ENCODE measurements at places on chromosomes 3 and 15. TPM values are rescaled to one million over a fixed set of nuclear protein-coding genes. Genes with fewer than 3 reads are reported as not detected.

ATP10A gene
- total RNA-seq = 2.4 TPM

CPEB1 gene
- total RNA-seq = 11.8 TPM

DUOX1 gene
- total RNA-seq = 0.43 TPM

GOLGA8H gene
- total RNA-seq = not detected

LIPH gene
- 46.3 TPM for total RNA-seq

- no peak for DNase-seq
Observed at GRCh38 chr3:52730681-52731080, 24.8 kb downstream of the SPCS1 start.

GRCh38 chr3:128095222-128095703 lies 28.3 kb downstream of the RUVBL1 start:
- DNase-seq = peak; percentile 87

GRCh38 chr15:39363761-39364586 lies 216.9 kb upstream of the THBS1 start:
- DNase-seq = no peak

- no peak for DNase-seq
Observed at GRCh38 chr15:83356501-83357399, 72.3 kb upstream of the BNC1 start.

DNA sequence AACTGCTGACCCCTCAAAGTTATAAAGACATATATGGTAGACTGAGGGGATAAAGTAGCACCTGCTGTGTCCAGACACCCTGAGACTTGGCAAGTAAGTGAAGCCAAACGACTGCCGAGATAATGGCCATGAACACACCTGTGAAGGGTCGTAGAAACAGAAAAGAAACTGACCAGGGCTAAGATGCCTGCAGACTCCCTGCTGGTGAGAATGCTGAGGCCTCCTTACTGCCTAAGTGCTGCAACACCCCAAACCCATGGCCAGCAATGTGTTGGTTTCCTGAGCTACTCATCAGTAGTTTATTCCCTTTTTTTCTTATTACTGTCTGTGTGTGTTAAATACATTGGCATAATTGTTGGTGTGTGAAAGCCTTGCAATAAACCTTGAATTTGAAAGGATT lies 233.8 kb downstream of the ZNF385D start:
- no peak for DNase-seq

- no peak for DNase-seq
Observed at GRCh38 chr3:80278056-80278455, 510.3 kb upstream of the ROBO1 start.

DNA sequence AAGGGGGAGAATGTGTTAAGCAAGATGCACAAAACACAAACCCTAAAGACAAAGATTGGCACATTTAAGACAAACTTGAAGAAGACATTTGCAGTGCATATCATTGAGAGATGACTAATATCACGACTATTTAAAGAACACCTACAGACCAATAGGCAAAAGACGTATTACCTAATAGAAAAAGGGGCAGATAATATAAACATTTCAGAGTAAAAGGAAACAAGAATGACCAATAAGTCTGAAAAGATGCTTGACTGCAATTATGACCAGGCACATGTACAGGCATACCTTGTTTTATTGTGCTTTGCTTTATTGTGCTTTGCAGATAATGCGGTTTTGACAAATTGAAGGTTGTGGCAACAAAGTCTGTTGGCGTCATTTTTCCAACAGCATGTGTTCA lies 4.9 kb downstream of the HACD3 start:
- no peak for DNase-seq

DNA sequence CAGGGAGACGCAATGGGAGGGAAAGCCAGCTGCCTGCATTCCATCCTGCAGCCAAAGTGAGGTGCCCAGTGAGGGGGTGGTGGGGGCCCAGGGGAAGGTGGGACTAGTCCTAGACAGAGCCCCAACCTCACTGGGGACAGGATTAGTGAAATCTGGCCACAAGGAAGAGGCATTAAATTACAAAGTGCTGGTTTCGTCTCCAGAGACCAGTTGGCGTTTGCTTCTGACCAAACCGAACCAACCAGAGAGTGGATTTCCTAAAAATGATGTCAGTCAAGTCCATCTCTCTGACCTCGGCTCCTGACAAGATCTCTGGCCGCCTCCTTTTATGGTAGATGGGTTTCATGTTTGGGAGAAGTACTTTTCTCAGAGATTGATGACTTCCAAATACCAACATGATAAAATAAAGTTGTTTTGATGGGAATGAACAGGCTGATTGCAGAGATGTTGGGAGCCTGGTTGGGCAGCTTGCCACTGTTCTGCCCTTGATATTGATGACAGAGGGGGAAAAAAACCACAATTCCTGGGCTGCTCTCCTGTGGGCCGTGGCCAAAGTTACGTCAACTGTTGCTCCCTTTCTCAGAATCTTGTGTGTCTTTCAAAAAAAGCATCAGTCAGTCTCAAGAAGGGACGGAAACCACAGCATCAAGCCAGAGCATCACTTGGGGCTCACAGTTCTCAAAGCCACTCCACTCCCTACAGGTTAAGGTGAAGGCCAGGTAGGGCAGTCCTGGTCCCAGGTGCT lies 24.6 kb downstream of the ITGA11 start:
- no peak for DNase-seq

GRCh38 chr3:196689941-196690660 lies 21.9 kb downstream of the CEP19 start:
- no peak for DNase-seq

DNA sequence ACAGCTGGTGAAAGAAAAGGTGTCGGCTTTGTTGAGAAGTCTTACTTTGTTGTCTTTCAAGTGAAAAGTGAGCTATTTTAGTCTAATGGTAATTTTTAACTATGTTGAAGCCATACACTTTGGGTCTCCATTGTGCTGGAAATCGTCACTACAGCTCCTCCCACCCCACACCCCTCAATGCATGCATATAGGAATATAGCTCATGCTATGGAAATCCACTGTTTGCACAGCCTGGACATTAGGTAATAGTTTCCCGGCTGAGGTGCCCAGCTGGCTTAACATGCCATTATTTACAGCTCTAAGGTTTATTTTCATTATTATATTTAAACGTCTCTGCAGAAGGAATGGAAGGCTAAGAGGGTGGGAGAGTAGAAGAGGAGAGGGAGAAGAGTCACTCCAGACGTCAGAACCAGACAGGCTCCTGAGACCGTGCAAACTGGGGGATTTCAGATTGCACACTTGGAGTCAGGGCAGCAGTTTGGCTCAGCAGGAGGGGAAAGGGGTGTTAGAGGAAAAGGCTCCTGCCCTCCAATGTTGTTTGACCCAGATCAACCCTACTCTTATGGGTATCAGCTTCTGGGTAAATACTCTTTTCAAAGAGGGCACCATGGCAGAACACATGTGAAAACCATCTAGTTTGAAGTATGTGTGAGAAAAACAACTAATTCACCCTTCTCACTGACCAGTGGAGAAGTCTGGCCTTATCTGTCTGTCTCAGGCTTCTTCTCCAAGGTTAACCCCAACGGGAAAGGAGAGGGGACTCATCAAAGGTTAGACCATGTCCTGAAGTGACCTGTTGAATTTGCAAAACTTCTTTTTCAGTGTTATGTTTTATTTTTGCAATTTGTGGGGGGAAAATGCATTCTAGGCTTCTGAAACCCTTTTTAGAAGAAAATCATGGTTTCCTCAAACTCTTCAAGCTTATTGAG lies 218.7 kb upstream of the CTDSPL start:
- DNase-seq = no peak

DNA sequence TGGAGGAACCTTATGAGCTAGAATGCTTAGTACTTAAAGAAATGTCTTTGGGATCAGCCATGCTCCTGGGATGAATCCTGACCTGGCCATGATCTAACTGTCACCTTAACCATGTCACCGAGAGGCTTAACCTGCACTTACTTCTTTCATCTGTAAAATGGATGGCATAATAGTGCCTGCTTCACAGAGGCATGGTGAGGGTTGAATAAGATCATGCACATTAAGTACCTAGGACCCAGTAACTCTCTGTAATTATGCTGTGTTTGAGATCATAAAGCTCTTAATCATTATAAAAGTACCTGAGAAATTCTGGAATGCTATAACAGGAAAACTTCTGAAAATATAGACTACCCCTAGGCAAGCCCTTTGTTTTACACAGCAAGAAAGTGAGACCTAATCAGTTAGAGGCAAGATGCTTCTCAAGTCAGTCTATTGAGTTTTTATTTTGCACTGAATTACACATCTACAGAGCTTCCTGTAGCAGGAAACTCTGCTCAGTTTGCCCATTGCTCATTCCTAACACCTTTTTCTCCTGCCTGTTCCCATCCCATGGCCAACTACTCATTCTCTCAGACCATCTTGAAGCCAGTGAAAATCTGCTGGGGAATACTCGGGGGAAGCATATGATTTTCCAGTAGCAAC lies 1015.5 kb upstream of the CFAP20DC start:
- no peak for DNase-seq

GRCh38 chr3:110506890-110507289 lies 564.7 kb upstream of the NECTIN3 start:
- DNase-seq = no peak

DNA sequence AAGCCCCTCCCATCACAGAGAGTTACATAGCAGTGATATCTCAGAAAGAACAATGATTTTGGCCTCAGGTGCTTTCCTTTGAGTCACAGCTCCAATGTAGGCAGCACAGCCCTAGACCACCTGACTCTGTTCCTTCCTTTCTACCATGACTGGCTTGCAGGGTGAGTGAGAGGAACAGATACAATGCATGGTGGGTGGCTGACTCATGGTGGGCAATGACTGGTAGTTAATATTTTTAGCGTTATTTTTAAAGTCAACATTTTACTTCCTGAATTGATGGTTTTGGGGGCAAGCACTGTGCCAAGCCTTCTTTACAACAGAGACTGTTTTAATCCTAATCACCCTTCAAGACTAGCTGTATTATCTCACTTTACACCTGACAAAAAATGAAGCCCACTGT lies 32.8 kb upstream of the ST3GAL6 start:
- no peak for DNase-seq
